ENCODE measurements at places on chromosomes 2 and 18.

- DNase-seq = no peak
Observed at GRCh38 chr2:58553937-58554336, 312.8 kb upstream of the FANCL start.

DNA sequence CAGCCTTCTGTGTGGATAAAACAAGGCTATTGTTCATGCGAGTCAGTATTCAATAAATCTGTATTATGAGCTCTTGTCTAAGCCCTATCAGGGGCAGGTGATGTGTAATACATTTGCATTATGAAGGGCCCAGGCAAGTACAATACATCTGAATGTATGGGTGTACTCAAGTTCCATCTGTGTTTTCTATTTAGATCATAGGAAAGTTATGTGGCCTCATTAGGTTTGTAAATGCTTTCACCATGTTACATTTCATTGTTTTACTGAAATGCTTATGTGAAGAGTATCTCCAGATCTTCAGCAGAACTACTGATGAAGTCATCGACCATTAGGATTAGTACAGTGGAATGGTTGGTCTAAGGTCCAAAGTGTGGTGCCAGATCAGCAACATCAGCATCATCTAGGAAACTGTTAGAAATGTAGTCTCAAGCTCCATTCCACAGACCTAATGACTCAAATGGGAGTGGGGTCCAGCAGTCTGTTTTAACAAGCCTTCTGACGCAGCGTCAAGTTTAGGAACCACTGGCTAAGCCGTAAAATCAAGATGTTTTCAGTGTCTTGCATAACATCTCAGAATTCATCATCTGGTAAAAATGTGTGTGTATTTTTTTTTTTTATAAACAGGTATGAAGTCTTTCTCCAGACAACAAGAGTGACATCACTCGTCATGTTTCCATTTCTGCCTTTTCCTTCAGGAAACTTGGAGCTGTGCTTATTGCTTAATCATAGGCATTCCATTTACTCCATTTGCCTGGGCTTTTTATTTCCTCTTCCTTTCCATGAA lies 80.5 kb downstream of the LYPD6 start:
- DNase-seq = peak; percentile 26

- no peak for DNase-seq
Observed at GRCh38 chr2:70999362-70999761, 4.7 kb upstream of the TEX261 start.

- no peak for DNase-seq
Observed at GRCh38 chr2:119415630-119416029, 16.0 kb upstream of the TMEM37 start.

DNA sequence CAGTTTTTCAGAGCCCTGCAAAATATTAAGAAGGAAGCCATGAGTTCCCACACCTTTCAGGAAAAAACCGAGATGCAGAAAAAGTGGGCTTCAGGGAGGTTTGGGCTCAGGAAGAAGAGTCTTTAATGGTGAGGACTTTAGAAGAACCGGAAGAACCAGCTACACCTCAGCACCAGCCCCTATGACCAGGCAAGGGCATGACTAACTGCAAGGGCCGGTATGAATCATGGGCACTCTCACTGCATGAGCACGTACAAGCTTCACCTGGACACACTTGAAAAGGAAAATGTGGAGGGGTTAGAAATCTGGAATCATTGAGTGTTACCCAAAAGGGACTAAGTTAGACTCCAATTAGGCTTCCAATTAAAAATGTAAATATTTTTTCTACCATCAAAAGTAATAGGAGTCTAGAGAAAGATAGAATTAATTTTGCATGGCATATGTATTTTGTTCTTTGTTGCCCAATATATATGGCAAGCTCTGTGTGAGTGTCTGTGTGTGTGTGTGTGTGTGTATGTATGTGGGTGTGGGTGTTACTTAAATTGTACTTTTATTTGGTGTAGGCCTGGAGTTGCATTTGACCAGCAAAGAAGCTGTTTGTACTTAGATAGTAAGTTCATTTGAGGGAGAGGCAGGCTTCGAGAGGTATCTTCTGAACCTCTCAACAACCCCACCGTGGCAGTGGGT lies 66.5 kb upstream of the THUMPD2 start:
- no peak for DNase-seq

- DNase-seq = no peak
Observed at GRCh38 chr2:178865999-178866398, 58.8 kb upstream of the TTN start.

DNA sequence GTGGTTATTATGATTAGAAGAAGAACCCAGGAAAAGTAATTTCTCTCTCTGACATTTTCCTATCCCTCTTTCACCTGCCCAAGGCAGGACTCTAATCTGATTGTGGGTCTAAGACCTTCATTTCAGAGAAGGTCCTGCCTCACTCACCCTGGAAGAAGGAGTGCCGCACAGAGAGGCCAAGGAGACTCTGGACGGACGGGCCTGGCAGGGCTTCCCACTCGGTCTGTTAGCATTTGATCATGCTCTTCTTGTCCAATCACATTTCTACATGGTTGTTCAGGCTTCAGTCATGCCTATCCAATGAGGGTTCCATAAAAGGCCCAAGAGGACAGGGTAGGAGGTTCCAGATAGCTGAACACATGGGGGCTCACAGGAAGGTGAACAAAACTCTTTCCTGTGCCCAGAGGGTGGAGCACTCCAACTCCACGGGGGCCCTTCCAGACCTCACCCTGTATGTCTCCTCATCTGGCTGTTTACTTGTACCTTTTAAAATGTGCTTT lies 27.0 kb downstream of the ZNF892 start:
- DNase-seq = no peak

DNA sequence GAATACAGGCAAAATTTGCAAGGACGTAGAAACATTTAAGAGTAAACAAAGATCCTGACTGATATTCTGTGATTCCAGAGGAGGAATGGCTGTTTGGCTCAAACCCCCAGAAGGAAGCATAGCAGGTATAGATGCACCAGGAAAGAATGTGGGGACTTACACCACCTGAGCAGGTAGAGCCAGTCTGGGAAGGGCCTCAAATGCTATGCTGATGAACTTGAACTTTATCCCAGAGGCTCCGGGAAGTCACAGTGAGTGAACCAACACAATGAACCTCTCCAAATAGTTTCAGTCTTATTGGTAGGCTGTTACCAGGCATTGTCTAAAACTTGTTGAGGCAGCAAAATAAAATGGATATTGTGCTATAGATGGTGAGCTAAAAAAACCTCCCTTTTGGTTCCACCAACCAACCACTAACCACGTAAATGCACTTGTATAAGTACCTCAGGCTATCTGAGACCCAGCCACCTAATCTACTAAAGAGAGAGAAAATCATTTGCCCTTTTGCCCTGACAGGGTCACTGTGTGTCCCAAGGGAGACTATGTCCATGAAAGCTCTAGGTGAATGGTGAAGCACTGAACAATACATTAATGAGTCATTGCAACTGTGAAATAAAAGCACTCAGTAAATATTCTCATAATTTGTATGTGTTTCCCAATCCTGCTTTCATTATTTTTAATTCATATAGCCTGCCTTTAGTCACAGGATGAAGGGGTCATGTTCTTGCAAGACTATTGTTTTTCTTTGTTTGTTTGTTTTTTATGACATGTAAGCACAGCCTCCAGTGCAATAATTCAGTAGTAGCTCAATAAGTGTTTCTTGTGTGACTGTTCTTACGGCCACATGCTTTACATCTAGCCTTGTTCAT lies 911.6 kb downstream of the EPHA4 start:
- no peak for DNase-seq
